CD4-positive, alpha-beta T cell (primary cell): ENCODE measurements at places on chromosomes 2 and 18.

- DNase-seq: no peak
These were observed 168.7 kb downstream of the ZNF804A start for GRCh38 chr2:184767059-184767458.

DNA sequence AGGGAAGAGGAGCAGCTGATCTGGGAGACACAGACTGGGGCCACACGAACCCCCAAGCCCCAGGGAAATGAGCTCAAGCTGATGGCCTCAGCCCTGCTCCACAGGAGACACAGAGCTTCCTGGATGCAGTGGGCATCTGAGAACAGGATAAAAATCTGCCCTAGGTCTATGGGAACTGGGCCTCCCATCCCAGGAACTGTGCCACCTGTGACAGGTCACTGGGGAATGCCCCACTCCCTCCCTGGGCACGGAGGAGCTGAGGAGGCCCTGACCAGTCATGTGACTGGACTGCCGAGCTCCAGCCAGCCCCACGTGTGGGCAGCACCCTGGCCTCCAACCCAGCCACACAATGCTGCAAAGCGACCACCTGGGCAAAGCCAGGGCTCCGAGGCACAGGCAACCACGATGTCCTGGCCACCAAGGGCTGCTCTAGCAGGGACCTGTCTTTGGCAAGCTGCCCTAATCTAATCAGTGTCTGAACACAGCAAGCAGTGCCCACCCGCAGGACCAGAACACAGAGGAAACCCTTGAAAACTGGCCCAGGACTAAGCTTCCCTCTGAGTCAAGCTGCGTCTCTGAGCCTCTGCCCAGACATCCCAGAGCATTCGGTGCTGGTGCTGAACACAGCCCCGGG is 57.8 kb upstream of the ID2 start:
- DNase-seq: no peak

- DNase-seq: no peak
These were observed 446.7 kb downstream of the RNF144A start for GRCh38 chr2:7363906-7364305.

- no peak for DNase-seq
These were observed 147.0 kb upstream of the KLHL14 start for GRCh38 chr18:32919799-32920198.

- no peak for DNase-seq
These were observed 195.1 kb downstream of the KCNE4 start for GRCh38 chr2:223247136-223247535.

GRCh38 chr2:199456383-199457146 is 1.2 kb downstream of the SATB2 start:
- no peak for DNase-seq

DNA sequence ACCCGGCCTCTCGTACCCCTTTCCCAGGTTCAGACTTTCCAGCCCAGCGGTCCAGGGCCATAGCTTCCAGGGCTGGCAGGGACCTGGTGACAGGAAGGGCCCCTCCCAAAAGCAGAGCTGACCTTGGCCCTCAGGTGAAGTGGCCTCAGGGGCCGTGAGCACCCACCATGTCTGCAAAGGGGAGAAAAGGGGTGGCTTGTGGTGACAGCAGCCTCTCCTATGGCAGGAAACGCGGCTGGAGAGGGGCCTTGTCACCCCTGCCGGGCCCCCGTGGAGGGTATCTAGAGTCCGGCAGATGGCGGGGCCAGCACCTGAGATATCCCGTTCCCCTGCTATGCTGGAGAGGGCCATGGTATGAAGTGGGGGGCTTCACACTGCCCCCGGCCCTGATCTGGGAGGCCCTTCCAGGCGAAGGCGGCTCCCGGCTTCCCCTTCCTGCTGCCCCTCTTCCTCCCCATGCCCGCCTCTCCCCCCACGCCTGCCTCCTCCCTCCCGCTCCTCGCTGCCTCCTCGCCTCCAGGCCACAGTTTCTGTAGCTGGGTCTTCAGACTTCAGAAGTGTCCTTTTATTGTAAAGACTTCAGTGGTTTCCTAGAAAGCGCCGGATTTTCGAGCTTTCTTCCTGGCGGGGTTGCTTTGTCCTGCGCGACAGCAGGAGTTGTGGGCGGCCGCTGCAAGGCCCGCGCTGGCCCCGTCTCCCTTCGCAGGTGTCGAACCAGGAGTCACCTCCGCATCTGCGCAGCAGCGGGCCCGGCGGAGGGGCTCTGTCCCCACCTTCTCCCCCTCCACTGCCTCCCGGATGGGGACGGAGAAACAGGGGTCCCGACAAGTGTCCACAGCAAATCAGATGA is 240.5 kb upstream of the MYT1L start:
- DNase-seq: no peak

DNA sequence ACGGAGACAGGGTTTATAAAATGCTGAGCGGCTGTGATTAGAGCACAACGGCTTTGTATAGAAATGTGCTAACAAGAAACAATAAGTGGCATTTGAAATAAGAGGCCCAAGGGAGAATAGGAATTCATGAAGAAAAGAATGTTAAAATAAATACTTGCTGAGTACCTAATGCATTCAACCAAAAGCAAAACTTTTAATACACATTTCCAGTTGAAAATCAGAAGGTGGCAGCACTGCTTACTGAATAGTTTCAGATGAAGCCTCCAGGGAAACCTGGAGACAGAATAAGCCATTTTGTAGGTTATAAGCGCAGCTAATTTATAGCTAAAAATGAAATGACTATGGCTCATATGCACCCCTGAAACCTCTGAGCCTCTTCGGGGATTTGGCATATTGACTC is 286.6 kb downstream of the DPP10 start:
- DNase-seq: no peak

DNA sequence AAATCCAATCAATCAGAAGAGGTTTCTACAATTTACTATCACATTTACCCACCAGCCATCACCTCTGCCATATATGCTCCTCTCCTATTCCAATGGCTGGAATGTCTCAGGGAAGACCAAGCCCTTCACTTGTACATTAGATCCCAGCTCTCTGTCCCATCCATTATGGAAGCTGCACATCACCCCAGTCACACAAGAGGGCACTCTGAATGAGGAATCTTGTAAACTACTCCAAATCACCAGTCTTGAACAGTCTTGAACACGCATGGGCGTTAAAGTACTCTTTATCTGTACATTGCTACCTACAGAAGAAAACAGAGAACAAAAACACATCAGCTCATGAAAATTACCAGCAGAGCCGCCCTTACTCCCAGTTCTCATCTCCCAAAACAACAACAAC is 38.7 kb downstream of the ZC3H8 start:
- DNase-seq: no peak

DNA sequence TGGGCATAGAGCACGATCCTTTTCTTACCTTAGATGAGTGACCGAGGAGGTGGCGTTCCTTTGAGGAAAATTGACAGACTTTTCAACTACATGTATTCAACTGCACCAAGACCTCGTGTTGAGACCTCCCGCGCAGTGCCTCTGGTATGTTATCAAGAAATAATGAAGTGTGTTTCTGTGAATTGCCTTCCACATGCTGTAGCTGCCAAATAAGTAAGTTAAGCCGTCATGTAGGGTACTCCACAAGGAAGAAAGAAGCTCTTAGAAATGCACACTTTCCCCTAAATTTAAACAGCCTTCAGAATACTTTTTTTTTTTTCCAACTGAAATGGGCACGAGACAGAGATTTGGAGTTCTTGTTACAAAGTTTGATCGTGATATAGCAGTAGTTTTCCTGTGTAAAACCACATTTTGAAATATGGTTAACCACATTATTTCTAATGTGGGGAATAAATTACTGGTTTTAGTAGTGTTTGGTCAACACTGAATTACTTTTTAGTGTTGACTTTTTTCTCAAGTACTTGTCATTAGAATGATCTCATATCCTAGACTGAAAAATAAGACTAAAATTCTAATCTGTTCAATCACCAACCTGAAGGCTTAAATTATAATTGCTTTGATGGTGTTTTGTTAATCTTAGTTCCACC is 30.5 kb downstream of the PDK1 start:
- DNase-seq: no peak

- no peak for DNase-seq
These were observed 492.1 kb upstream of the MYT1L start for GRCh38 chr2:2823061-2823753.

- no peak for DNase-seq
These were observed 14.6 kb upstream of the PPP4R1 start for GRCh38 chr18:9628984-9629383.

- DNase-seq: no peak
These were observed 1815.3 kb upstream of the CELF4 start for GRCh38 chr18:39380866-39381265.

DNA sequence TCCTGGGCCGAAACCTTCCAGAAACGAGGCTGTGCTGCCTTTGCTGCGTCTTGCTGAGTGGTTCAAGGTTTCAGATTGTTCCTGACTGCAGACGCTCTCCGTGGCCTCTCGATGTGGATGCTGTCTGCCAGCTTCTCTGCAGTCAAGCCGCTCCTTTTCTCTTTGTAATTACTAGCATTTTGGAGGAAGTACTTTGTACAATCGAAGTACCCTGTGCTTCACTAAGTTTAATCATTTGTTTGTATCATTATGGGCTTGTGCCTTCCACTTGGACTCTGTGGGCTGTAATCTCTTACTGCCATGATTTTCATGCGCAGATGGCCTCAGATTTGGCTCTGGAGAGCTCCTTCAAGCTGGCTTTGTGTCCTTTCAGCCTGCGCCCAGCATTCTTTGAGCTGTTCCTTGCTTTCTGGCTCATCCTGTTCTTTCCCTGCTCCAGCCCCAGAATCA is 49.3 kb downstream of the TRAF3IP1 start:
- no peak for DNase-seq

DNA sequence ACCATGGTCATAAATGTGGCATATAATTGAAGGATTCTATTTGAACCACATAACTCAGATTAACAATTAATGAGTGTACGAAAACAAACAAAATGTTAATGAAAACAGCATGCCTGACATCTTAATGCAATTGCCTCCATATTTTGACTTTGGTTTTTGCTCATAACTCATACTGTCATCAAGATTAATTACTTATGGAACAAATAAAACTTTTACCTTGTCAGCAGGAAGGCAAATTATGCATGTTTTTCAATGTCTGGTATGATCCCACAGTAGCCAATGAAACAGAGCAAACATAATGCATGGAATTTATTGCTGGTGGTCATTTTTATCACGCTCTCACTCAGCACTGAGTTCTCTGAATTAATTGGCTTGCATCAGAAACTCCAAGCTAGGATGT is 5.1 kb downstream of the PLEKHM3 start:
- no peak for DNase-seq

DNA sequence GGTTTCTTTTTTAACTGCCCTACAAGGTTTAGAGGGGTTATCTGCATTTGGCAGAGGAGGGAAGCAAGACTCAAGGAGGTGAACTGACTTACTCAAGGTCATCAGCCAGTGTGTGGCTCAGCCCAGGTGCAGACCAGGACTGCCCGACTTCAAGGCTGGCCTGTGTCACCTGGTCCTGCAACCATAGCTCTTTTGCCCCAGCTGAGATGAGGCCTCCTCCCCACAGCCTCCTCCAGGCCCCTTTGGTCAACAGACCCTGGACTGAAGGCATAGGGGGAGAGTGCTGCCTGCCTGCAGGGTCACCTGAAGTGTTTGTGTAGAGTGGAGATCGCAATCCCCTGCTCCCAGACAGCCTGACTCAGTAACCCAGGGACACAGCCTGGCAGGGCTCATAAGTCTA is 168.5 kb upstream of the GLI2 start:
- DNase-seq: no peak

GRCh38 chr2:197452754-197453122 is 614 bp upstream of the COQ10B start:
- DNase-seq: no peak

- DNase-seq: no peak
These were observed 344.9 kb downstream of the RBM43 start for GRCh38 chr2:150916467-150917396.

DNA sequence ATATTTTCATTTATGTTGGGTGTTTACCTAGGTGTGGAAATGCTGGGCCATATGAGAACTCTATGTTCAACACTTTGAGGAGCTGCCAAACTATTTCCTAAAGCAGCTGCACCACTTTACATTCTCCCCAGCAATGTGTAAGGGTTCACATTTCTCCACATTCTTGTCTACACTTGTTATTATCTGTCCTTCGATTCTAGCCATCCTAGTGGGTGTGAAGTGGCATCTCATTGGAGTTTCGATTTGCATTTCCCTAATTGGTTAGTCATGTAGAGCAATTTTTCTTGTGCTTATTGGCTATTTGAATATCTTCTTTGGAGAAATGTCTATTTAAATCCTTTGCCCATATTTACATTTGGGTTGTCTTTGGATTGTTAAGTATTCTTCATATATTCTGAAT is 21.9 kb downstream of the RNF144A start:
- no peak for DNase-seq

GRCh38 chr2:150282771-150283371 is 204.6 kb downstream of the RND3 start:
- DNase-seq: no peak

- DNase-seq: no peak
These were observed 29.5 kb downstream of the MARCO start for GRCh38 chr2:118971245-118972122.

DNA sequence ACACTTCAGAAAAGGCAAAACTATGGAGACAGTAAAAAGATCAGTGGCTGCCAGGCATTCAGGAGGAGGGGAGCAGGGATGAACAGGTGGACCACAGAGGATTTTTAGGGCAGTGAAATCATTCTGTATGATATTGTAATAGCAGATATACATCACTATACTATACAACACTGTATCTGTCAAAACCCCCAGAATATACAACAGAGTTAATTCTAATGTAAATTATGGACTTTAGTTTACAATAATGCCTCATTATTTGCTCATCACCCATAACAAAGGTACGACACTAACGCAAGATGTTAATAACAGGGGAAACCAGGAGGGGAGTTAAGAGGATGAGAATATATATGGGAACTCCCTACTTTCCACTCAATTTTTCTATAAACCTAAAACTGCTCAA is 28.8 kb downstream of the MAP3K2 start:
- DNase-seq: no peak

DNA sequence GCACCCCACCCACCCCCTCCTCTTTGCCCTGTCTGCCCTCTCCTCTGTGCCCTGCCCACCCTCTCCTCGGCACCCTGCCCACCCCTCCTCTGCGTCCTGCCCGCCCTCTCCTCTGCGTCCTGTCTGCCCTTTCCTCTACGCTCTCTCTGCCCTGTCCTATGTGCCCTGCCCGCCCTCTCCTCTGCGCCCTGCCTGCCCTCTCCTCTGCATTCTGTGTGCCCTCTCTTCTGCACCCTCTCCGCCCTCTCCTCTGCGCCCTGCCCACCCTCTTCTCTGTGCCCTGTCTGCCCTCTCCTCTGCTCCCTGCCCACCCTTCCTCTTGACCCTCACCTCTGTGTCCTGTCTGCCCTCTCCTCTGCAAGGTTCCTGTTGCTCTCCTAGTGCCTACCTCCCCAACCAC is 233.6 kb downstream of the SMAD2 start:
- DNase-seq: no peak

GRCh38 chr2:207472343-207473048 is 57.3 kb upstream of the CREB1 start:
- no peak for DNase-seq

DNA sequence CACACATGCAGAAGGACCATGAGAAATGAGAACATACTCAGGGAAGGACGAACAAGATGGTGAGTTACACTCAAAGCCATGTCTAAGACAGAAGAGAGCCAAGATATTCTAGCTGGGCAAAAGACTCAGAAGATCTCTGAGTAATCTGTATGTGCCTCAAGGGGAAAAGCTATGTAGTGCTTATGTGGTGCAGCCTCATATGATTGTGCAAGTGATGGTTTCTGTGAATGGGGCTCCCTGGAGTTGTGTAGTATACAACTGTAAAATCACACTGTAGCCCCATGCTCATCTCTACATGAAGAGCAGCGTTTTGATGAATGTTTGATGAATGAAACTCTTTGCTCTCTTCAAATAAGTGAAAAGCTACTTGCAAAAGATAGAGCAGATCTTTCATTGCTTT is 57.5 kb downstream of the OSR1 start:
- DNase-seq: no peak
